ENCODE measurements at places on chromosomes 12 and 14. TPM values are rescaled to one million over a fixed set of nuclear protein-coding genes. Genes with fewer than 3 reads are reported as not detected.

KRT5 gene
- not detected for total RNA-seq

ATP5F1B gene
- 1,010 TPM for total RNA-seq

GRCh38 chr12:84397263-84397662, 515.3 kb downstream of the SLC6A15 start:
- DNase-seq = no peak

GRCh38 chr12:71216725-71217579, 59.2 kb upstream of the TSPAN8 start:
- no peak for DNase-seq
